ENCODE measurements at places on chromosomes 5 and 9. TPM values are rescaled to one million over a fixed set of nuclear protein-coding genes. Genes with fewer than 3 reads are reported as not detected.

DNA sequence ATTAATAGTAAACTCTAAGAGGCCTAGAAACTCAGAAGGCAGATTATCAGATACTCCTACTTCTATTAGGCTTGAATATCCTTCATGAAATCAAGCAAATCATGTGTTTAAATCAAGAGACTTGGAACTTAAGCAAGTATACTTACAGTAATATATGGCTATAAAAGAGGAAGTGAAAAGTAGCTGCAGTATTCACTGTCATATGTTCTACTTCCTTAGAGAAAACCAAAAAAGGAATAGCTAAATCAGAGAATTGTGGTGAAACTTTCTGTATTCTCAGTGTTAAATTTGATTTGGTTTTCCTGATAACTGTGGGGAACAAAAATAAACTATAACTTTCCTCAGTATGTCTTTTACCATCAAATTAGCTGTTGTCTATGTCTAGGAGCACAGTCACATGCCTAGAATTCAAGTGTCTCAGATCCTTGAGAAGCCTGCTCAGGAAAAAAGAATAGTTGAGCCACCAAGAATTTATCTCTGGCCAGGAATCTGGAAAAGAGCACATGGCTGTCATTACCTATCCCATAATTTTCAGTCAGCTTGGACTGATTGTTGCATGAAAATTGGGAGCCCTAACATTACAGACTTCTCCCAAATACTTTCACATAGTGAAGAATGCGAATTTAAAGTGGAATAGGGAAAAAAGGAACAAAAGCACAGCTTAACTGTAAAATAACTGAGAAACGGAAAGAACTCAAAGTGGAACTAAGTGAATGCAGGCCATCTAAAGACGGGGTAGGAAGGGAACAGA is 1.7 kb downstream of the FKBP15 start:
- DNase-seq, result no peak

- no peak for DNase-seq
Observed at GRCh38 chr9:105439428-105439827, 8.4 kb upstream of the FSD1L start.

- DNase-seq, result no peak
Observed at GRCh38 chr5:110951373-110951791, 120.1 kb upstream of the TSLP start.

GRCh38 chr9:111815285-111816070 is 20.7 kb upstream of the SHOC1 start:
- no peak for DNase-seq

DNA sequence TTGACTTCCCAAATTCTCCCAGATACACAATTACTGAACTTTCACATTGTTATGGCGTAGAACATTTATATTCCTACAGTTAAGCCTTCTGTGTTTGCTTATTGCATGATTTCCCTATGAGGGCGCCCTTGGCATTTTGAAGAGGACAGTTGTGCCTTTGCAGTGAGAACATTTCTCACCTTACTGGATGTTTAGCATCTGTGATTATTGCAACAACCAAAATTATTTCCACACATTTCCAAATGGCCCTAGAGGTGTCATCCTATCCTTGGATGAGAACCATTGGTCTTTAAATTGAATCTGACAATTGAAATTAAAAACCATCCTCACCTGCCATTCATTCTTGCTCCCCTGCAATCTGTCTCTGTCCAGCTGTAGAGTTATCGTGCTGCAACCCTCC is 104.0 kb downstream of the MAMDC2 start:
- DNase-seq, result no peak

GRCh38 chr5:81986126-81986525 is 14.3 kb downstream of the ATG10 start:
- no peak for DNase-seq

- no peak for DNase-seq
Observed at GRCh38 chr9:37555786-37556185, 20.4 kb downstream of the FBXO10 start.

GRCh38 chr5:178996156-178996555 is 1.0 kb upstream of the GRM6 start:
- DNase-seq, result no peak

DNA sequence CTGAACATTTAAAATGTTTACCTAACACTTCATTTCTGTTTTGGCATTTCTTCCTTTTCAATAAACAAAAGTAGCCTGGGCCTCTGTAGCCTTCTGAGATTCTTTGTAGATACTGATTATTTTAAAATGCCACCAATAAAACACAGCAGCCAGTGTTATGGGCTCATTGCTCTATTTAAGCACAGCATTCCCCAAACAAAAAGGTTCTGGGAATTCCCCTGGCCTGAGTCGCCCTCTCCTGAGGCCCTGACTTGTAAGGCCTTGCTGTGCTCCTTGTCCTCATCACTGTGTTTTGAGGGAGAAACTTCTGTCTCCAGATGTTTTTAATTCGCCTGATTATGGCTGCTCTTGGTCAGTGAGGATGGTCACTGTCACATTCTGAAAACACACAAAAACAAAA is 33.0 kb upstream of the CTXN3 start:
- DNase-seq, result no peak

Gene ADAMTSL1
- polyA plus RNA-seq, result 12.6 TPM
